Ureter (tissue), 1 donor: ENCODE measurements at places on chromosomes 3 and 15. TPM values are rescaled to one million over a fixed set of nuclear protein-coding genes. Genes with fewer than 3 reads are reported as not detected.

Gene CSTA
- 62.3 TPM for total RNA-seq

Gene CAPN3
- 18.9 TPM for total RNA-seq

Gene WDR49
- total RNA-seq: 1.9 TPM

Gene MEX3B
- total RNA-seq: 0.55 TPM

Gene SAMD7
- not detected for total RNA-seq
